ENCODE measurements at places on chromosomes 2 and 18.

GRCh38 chr2:228801451-228801850 lies 469.6 kb downstream of the PID1 start:
- no peak for DNase-seq

DNA sequence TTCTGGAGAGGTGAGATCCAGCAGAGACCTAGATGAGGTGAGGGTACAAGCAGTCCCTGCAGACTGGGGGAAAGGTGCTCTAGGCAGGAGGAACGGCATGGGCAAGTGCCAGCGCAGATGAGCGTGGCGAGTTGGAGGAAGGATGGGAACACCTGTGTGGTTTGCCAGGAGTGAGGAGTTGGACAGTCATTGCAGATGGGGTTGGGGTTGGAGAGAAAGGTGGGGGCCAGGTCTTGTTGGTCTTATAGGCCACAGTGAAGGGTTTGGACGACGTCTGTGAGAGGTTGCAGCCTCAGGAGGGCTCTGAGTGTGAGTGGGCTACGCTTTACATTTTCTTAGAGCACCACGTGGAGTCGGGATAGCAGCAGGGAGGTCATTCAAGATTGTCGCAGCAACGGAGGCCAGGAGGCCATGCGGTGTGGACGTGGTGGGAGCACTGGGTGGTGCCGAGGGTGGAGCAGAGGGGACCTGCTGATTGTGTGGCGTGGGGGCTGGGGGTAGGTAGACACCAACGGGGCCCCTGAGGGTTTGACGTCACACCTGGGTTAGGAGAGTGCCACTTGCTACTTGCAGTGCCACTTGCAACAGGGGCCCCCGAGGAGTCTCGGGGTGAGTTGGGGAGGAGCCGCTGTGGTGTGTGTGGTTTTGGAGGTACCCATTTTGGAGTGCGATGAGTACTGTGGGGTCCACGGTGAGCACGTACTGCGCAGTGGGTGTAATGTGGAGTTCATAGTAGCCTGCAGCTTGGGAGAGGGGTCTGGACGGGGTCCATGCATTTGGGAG lies 66.2 kb downstream of the LPIN1 start:
- DNase-seq: no peak

DNA sequence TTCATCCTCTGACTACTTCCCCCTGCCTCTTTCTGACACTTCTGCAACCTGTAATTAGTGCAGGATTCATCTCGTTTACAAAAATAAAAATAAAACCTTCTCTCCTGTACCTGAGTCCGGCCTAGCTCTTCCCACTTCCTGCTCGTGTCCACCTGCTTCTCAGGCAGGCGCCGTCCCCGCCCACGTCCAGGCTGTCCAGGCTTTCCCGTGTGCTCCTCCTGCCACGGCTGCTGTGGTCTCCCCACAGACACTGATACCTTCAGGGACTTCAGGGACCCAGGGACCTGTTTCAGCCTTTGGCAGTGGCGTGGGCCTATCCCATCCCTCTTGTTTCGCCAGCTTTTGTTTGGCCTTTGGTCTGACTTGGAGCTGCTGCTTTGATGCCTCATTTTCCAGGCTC lies 272.5 kb downstream of the PHLPP1 start:
- no peak for DNase-seq

DNA sequence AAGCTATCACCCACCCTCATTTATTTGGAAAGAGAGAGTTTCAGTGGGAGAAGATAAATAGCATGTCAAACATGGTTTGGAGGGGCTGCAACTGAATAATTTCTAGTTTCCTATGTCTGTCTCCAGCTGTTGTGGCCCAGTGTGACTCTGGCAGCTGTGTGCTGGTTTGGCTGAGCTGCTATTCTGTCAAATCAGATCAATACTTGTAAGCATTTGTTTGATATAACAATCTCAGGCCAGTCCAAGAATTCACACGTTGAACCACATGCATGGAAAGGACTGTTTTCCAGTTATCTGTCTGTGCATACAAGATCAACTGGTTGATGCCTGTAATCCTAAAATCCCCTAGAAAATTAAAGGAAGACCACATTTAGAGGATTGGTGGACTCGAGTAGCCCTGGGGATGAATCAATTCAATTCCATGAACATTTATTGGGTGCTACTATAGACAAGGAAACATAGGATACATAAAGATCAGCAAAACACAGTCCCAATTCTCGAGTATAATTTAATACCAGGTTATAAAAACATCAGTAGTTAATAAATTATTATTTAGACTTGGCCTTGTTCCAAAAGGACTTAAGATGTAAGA lies 209.0 kb upstream of the PARD3B start:
- no peak for DNase-seq

GRCh38 chr18:62201870-62202269 lies 14.8 kb downstream of the RELCH start:
- DNase-seq: no peak

- DNase-seq: no peak
These were observed 96.1 kb downstream of the MAP2 start for GRCh38 chr2:209519906-209520305.

DNA sequence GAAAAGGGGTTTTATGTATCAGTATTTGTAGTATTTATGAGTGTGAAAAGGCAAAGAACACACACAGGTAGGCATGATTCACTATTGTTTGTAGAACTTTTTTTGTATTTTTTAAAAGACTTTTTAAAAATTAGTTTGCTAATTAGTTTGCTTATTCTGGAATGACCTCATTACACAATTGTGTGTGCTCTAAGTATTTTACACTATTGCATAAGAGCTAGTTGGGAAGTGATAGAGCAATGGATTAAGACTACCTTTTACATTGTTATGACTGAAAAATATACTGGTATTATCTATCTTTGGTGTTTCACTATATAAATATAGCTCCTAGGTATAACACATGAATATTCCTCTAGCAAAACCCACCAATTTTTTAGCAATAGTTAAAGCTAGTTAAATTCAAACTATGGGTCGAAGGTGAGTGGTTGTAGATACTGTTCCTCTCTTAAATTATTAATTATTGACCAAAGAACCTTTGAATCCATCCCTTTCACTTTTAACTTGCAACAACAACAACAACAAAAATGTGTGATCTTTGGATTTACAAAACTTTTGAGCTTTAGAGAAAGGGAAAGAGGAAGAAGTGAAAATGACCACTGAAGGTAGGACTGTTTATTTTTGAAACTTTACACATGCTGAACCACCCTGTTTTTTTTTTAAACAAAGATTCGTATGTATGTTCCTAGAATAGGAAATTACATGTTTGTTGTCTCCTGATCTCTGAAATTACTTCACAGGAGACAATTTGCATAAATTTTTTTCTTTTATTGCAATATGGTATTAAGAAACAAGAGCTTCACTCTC lies 18.7 kb downstream of the ITPRID2 start:
- no peak for DNase-seq

DNA sequence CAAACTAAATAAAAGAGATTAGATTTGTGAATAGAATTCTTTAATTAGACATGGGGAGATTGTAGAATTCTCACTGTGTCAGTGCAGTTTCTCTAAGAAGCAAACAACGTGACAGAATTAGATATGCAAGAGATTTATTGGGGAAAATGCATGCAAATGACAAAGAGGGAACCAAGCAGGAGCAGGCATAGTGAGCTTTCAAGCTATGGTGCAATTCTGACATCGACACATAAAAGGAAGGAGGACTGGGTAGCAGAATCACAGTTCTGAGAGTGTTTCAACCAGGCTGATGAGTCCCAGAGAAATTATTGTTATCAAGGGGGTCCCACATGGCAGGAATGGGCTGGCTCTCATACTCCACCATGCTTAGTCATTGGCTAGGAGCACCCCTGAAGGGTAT lies 338.4 kb downstream of the FIGN start:
- DNase-seq: no peak

DNA sequence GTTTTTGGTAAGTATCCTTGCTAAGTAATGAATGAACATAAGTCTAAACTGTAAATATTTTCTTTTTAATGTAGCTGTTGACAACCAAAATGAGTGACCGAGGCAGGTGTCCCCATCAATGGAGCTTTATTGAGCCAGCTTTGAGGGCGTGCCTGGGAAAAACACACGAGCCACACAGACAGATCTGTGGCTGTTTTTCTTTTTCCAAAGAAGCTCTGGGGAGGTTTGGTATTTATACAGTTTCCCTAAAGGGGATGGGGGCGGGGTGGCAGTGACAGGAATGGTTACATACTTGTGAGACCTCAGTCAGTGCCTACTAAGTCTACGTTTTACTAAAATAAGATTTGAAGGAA lies 11.2 kb downstream of the DBI start:
- DNase-seq: no peak

DNA sequence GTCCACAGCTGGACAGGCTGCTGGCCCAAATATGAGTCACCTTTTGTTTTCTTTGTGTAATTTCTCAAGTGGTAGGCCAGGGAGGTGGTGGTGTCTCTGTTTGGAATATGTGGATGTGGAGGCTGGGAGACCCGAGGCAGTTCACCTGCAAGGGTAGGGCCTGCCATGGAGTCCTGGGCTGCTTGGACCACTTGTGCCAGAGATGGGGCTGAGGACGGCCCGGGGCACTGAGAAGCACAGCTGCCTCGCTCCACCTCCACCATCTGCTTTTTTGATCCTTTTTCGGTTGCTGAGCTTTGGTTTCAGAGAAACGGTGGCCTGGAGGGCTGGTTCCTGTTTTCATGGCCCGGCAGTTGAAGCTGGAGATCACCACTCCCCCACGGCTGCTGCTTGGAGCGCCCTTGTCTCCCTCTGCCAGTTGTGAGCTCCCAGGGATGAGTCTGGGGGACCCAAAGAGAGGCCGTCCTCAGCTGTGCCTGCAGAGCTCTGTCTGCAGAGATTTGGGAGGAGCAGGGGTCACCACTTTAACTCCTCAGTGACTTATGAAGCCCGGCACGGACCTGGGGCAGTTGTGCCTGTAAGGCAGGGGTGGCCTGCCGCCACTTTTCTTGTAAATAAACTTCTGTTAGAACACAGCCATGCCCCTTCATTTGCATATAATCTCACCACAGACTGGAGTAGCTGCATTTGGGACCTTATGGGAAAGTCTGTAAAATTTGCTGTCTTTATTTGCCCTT lies 67.6 kb upstream of the MCFD2 start:
- DNase-seq: peak; percentile 78

GRCh38 chr2:214135966-214136365 lies 274.9 kb upstream of the VWC2L start:
- no peak for DNase-seq

DNA sequence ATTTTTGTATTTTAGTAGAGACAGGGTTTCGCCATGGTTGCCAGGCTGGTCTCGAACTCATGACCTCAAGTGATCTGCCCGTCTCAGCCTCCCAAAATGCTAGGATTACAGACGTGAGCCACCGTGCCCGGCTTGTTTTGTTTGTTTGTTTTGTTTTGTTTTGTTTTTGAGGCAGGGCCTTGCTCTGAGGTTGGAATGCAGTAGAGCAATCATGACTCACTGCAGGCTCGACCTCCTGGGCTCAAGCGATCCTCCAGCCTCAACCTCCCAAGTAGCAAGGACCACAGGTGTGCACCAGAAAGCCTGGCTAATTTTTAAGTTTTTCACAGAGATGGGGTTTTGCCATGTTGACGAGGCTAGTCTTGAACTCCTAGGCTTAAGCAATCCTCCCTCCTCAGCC lies 8.9 kb upstream of the CNNM4 start:
- no peak for DNase-seq
